ENCODE measurements at places on chromosomes 7 and 10. TPM values are rescaled to one million over a fixed set of nuclear protein-coding genes. Genes with fewer than 3 reads are reported as not detected.

- DNase-seq: no peak
Measured at GRCh38 chr10:128221117-128221516, 94.9 kb upstream of the MKI67 start.

- no peak for DNase-seq
Measured at GRCh38 chr10:47184273-47184672, 115.7 kb upstream of the GDF10 start.

DNA sequence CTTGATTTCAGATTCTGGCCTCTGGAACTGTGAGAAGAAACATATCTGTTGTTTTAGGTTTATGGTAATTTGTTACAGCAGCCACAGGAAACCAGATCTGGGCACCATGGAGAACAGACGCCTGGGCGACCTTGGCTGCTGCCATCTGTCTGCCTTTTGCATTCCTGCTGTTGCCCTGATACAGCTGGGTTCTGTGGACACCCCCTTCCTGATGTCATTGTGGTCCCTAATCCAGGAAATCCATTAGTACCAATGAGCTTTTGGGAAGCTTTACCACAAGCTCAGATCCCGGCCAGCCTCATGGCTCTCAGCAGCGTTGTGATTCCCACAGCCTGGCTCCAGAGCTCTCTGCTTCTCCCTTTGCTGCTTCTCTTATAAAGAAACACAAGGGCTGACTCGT is 174.2 kb upstream of the NPS start:
- DNase-seq: no peak

GRCh38 chr10:93235686-93236085 is 162.0 kb downstream of the CYP26A1 start:
- DNase-seq: peak; percentile 69

DNA sequence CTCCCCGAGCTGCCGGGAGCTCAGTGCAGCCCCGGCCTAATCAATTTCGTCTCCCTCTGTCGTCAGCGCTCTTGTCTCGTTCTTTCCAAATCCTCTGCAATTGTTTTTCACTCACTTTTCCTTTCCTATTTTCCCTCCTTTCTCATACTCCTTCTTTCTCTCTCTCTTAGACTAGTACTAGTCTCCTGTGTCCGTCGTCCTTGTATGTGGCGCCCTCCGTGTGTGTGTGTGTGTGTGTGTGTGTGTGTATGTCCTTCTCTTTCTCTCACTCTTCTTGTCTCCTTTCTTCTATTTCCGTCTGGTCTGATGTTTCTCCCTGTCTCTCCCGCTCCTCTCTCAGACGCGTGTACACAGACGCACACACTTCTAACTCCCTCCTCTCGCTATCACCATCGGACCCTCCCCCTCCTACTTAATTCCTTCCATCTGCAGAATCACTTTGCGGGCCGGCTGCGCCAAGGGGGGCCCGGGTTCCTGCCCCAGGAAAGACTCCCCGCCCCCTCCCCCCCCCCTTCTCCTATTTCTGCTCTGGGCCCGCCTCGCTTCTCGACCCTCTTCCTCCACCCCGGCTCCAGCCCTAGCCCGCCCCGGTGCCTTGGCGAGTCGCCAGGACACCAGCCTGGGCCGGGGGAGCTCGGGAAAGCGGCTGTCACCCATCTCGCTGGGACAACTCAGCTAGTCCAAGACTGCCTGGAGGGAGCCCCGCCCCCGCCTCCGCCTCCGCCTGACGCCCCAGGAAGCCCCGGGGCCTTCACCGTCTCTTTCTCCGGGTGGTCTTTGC is 743 bp upstream of the ZCCHC24 start:
- no peak for DNase-seq

GRCh38 chr7:40786909-40787308 is 652.1 kb downstream of the SUGCT start:
- DNase-seq: no peak

DNA sequence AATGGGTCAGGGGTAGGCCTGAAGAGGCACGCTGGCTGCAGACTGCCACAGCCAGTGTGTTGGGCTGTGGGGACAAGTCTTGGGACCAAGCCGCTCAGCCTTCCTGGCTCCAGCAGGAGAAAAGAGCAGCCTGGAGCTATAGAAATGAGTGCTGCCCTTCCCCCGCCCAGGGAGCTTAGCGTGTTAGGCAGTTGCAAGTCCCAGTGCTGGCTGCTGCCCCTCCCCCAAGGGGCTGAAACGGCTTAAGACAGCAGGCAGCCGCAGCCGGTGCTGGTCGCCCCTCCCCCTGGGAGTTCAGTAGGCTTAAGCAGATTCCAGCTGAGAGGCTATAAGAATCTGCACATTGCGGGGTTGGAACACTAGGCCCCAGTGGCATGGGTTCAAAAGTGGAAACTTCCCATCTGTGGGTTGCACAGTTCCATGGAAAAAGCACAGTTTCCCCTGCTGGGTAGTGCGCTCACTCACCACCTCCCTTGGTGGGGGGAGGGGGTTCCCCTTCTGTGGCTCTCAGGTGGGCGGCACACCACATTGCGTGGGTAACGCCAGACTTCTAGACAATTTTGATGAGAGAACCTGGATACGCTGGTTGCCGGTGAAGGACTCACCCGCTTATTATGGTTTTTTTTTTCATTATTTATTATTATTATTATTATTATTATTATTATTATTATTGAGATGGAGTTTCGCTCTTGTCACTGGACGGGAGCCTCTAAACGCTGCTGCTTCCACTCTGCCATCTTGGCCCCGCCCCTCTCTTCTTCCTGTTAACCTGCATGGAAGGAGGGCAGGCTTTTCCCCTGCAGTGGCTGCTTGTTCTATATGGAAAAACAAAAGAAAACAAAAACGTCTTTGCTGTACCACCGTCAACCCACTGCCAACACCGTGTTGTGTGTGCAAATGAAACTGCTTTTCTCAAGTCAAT is 151.1 kb downstream of the CXCL12 start:
- DNase-seq: no peak

GRCh38 chr7:24478137-24478655 is 95.1 kb upstream of the PALS2 start:
- no peak for DNase-seq

DNA sequence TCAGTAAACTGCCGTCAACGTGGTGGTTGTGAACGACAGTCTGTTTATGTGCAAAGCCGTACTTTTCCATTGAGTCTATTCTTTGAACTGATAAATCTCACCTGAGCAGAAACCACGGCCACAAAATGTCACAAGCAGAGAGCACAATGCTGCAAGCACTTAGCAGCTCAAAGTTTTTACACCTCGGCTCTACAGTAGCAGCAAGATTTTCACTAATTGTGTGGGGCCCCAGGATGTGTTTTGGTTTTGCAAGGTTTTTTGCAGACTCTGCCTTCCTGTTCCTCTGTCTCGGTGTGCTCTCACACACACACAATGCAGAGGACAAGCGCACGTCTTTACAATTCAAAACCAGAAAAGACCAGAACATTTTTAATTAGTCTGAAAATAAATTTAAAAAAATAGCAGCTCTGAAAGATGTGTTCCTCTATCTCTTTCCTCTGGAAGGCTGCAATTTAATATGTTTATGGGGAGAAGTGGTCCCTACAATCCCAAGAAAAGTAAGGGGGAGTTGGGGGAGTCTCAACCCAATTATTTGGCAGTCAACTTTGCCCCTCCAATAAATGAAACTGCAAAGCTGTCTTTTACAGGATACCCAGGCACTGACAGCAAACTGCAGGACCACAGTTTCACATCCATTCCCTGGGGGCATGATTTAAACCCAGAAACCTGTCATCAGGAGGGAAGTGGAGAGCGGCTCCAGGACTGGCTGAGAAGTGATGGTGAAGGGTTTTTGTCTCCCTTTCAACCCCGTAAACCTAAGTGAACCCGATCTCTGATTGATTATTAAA is 73.8 kb upstream of the SFMBT2 start:
- no peak for DNase-seq

DNA sequence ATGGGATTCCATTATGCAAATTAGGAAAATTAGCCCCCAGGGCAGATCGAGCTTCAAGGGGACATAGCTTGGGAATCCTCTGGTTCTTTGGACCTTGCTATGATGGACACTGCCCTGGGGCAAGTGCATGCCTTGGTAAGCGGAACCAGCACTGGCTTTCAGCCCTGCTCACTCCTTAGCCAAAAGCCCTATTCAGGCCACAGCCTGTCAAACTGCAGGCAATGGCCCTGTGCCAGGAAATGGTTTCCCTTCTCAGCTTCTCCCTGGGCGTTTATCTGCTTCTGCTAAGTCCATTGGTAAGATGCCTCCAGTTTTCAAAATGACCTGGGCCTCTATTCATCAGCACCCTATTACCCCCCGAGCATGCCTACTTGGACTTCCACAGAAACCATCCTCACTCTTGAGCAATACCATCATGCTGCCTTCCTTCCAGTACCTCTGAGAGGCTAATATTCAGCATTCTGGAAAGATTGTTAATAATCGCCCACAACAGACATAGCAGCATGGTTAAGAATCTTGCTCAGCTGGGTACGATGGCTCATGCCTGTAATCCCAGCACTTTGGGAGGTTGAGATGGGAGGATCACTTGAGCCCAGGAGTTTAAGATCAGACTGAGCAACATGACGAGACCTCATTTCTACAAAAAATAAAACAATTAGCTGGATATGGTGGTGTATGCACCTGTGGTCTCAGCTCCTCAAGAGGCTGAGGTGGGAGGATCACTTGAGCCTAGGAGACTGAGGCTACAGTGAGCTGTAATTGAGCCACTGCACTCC is 918.6 kb upstream of the AUTS2 start:
- no peak for DNase-seq

DNA sequence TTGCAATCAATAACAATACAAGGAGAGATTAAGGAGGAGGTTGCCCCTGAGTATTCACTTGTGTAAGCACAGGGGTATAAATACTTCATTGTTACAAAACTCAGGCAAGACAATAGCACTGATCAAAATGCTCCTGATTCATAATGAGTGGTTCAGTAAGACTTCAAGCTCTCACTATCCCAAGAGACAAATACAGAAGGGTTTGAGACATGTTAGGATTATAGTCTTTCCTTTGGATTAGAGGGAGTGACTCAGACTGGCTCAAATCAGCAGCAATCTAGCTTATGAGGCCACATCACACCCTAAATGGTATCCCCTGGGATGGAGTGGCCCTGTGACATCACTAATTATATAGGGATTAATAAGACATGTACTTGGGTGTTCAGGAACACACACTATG is 167.2 kb upstream of the HGF start:
- DNase-seq: no peak

DNA sequence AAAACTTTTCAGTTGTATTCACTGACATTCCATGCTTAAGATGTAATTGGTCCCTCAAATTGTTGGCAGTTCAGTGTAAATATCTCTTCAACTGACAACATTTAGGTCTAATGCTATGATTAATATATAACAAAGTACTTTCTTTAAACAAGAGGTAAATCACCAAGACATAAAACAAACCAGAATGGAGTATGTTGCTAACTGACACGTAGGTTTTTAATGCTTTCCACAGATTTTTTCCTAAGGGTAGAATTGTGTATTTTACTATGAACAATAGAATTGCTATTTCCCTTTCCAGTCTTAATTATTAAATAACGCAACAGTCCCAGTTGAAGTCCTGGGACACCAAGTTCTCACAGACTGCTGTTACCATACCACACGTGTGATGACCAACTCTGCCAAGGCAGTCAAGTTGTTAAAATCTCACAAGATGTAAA is 4.1 kb downstream of the JCAD start:
- DNase-seq: no peak

The ECHDC3 gene
- total RNA-seq: 45.2 TPM

The NRG3 gene
- total RNA-seq: not detected

The ASAH2 gene
- 0.22 TPM for total RNA-seq

The SLC25A40 gene
- total RNA-seq: 15.3 TPM

The NPFFR1 gene
- total RNA-seq: not detected
